Fibroblast of skin of left biceps (primary cell): ENCODE measurements at places on chromosomes 6 and 20.
A peak's percentile ranks its signal among the peaks of the same experiment; 100 is the strongest.

GRCh38 chr6:133590196-133590595 lies 298.7 kb upstream of the TCF21 start:
- no peak for DNase-seq

- no peak for DNase-seq
These were observed 75.1 kb downstream of the ARID1B start for GRCh38 chr6:156852147-156852857.

DNA sequence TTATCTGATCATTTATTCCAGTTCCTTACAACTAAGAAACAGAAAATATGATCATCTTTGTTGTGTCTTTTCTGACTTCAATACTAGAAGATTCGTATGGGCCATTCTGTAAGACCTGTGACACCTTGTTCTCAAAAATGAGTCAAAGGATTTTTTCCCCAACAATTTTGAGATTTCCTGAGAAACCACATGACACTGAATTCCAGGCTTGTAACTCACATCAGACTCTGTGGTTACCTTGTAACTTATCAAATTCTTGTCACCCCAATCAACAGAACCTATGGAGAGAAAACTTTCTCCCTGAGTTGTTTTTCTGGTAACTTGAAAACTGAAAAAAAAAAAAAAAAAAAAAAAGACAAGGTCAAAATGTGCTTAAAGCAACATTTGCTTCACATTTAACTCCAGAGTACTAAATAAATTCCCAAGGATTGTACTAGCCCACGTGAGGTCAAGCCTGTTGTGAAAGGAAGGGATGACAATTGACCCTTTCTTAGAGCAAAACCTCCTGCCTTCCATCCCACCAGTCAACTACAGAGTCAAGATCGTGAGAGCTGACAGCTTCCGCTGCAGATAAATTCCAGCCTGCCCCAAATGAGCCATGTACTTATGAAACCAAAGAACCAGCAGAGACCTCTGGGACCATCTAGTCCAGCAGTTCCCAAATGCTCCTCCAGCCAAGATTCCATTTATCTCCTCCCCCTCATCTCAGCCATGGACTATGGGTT lies 140.3 kb downstream of the TBX18 start:
- DNase-seq: peak; percentile 76

DNA sequence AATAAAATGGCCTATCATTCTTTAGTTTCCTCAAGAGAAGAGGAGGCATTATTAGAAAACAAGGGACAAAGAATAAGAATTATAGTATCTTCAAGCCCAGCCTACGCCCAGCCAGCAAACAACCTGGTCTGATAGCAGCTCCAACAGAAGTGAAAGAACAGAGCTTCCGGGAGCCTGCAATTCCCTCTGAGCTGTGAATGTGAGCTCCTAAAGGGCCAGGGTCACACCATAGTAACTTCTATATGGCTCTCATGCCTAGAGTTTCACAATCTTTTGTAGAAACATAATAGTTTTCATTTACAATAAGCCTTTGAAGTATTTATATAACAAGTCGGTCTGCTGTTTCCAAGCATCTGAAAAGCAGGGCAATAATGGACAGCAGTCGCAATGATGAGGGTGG lies 116.5 kb downstream of the SMLR1 start:
- no peak for DNase-seq

- no peak for DNase-seq
These were observed 114.7 kb upstream of the INSM1 start for GRCh38 chr20:20253039-20253743.

DNA sequence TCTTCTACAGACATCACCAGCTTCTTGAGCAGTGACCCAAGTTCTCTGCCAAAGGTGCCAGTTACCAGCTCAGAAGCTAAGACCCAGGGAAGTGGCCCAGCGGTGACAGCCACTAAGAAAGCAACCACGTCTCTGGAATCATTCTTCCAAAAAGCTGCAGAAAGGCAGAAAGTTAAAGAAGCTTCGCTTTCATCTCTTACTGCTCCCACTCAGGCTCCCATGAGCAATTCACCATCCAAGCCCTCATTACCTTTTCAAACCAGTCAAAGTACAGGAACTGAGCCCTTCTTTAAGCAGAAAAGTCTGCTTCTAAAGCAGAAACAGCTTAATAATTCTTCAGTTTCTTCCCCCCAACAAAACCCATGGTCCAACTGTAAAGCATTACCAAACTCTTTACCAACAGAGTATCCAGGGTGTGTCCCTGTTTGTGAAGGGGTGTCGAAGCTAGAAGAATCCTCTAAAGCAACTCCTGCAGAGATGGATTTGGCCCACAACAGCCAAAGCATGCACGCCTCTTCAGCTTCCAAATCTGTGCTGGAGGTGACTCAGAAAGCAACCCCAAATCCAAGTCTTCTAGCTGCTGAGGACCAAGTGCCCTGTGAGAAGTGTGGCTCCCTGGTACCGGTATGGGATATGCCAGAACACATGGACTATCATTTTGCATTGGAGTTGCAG lies 15.2 kb downstream of the GTPBP2 start:
- no peak for DNase-seq
